ENCODE measurements at places on chromosomes 11 and 22.

GRCh38 chr11:15143855-15144254 is 29.1 kb downstream of the INSC start:
- no peak for DNase-seq

DNA sequence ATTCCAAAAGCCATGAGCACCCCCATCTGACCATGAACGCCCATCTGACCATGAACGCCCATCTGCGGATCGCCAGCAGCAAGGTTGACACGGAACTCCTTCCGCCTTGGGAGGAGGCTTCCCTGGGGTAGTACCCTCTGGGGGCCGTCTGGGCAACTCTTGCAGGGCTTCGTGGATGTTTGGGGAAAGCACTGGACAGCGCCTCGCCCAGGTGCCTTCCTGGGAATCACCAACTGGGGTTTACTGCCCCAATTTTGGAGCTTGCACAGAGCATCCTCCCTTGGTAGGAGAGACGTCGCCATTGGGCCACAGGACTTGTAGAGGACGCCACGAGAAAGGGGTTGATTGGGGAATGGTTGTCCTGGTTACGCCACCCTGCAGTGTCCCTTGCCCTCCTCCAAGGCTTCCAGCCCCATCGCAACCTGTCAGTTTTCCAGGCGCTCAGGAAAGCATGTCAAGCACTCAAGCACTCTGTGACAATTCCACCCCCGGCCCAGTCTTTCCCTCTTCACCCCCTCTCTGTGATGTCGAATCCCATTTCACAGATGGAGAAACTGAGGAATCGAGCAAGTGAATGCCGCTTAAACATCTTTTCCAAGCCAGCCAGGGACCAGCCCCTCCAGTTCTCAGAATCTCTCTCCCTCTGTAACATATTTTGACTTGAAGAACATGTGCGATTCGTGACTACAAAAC is 914 bp upstream of the PRDM11 start:
- no peak for DNase-seq

DNA sequence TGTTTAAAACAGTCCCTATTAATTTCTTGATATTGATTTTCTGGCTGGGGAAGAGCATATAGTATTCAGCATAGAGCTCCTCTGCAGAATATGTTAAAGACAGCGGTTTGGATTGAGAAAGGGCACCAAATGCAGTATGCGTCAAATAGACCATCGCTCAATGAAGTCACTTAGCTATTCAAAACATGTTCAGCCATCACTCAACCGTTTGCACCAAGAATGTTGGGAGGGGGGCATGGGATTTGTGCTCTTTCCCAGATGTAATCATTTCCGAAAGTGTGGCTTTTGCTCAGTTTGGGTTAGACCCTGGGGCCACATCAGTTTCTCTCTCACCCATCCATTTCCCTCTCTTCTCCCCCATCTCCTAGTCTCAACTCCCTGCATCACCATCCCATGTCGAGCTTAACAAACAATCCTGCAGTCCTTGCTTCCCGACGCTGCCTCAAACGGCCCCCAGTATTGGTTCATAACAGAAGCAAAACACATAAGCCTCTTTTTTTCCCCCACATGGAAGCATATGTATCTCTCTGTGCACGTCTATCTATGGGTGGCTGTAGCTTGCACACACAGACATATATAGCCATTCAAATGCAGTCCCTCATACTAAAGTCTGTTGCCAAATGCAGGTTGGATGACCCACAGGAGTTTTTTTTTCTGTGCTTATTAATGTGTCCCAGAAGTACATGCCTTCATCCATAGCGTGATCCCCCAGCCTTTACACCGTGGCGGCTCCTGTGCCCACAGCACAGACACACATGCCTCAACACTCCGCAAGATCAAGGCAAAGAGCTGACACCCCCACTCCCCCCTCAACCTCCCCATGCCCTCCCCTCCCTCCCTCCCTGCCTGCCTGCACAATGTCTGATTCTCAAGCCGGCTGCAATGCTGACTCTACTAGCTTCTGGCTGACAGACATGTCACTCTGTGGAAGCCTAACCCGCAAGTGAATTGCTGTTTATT is 2.6 kb downstream of the CACNG2 start:
- no peak for DNase-seq

DNA sequence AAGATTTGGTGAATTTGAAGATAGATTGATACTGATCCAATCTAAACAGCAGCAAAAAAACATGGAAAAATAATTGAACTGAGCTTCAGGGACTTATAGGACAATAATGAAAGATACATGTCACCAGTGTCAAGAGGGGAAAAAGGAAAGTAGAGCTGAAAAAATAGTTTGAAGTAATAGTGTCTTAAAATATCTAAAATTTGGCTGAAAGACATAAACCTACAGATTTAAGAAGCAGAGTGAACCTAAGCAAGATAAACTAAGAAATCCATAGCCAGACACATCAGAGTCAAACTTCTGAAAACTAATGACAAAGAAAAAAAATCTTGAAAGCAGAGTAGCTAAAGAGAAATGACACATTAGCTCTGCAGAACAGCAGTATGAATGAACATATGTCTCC is 67.7 kb downstream of the TRIM44 start:
- no peak for DNase-seq

- DNase-seq: no peak
Observed at GRCh38 chr22:17781319-17782031, 7.2 kb upstream of the BID start.

- DNase-seq: no peak
Observed at GRCh38 chr22:19766511-19767426, 6.2 kb downstream of the TBX1 start.

DNA sequence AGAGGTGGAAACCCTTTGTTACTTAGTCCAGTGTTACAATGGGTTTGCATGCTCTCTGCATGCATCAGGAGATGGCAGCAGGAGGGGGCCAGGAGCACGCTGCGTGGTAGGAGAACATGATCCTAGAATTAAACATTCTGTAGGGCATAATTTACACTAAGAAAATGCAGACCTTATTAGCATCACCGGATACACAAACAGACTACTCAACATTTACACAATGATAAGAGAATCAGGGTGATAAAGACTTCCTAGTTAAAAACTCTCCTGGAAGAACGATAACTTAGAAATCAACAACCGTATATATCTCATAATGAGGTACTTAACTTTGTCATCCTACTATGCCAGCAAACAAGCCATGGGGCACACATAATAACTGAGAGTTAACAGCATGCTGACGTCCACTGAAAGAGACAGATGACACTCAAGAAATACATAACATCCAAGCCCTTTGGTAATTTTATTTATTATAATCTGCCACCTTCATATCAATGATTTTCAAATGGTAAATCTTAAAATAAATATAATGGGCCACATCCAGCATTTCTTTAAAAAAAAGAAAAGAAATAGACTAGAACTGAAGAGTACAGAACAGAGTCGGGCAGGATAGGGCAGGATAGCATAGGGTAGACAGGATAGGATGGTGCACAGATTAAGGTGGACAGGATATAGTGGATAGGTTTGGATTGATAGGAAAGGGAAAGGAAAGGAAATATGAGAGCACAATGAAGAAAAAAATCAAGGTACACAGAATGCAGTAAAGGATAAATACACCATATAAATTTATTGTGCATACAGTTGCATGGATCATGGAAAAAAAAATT is 27.5 kb downstream of the CADM1 start:
- no peak for DNase-seq

GRCh38 chr11:38176686-38177322 is 1578.8 kb upstream of the RAG2 start:
- DNase-seq: no peak

DNA sequence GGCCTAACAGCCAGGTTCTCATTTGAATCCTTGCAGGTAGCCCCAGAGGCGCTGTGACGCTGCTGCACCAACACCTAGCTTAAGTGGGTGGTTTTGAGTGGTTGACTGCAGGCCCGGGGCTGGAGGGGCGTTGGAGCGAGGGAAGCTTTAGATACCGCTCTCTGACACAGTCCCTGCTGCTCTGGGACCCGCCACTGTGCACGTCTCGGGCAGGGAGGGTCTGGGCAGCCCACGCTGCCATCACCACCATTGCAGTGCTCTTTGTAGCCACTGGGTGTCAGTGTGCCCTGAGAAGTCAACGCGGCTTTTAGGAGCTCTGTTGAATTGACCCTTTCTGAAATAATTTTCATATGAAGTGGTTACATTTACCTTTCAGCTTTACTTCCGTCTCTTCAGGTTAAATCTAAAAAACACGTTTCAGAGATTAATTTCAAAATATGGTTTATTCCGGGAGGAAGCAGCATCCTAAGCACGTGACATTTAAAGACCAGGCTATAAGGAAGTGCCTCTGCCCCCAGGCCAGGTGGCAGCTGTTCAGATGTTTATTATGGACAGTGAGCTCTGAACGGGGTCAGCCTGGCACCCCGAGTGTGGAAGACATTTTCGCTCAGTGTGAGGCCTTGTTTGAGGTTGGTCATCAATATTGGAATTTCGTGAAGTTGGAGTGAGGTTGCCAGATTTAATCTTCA is 30.9 kb upstream of the PARVB start:
- no peak for DNase-seq

GRCh38 chr11:8689726-8690255 is 7.2 kb downstream of the RPL27A start:
- DNase-seq: no peak

GRCh38 chr11:70928854-70929598 is 323.4 kb downstream of the SHANK2 start:
- DNase-seq: no peak

GRCh38 chr22:26974914-26975803 is 317.8 kb downstream of the MIAT start:
- DNase-seq: no peak

GRCh38 chr11:123239191-123240150 is 44.4 kb upstream of the CLMP start:
- DNase-seq: no peak

DNA sequence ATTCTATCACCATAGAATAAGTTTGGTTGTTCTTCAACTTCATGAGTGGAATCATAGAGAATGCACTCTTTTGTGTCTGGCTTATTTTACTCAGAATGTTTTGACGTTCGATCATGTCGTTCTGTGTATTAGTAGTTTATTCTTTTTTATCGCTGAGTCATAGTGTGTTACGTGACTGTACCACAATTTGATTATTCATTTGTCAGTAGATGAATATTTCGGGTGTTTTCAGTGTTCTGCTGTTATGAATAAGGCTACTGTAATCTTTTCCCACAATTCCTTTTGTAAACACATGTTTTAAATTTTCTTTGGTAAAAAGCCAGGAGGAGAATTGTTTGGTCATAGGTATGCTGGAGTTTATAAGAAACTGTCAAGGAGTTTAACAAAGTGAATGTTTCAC is 279.9 kb upstream of the B3GAT1 start:
- no peak for DNase-seq

GRCh38 chr11:47083913-47084312 is 92.8 kb downstream of the ARFGAP2 start:
- DNase-seq: no peak

- DNase-seq: no peak
Observed at GRCh38 chr11:131422029-131422428, 51.6 kb downstream of the NTM start.

GRCh38 chr11:88683024-88683423 is 345.5 kb upstream of the CTSC start:
- no peak for DNase-seq

GRCh38 chr22:42962295-42963230 is 52.4 kb downstream of the PACSIN2 start:
- no peak for DNase-seq

DNA sequence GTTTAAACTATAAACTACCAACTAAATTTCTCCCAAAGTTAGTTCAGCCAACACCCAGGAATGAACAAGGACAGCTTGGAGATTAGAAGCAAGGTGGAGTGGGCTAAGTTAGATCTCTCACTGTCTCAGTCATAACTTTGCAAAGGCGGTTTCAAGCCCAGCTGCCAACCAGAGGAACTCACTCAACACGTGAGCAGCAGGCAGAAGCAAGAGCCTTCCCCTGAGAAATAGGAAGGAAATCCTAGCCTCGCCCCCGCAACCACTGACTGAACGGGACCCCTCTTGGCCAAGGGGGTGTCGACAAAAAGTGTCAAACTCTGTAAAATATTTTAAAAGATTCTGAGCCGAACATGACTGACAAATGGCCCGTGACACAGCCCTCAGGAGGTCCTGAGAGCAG is 4.4 kb upstream of the KRTAP5-9 start:
- no peak for DNase-seq

- DNase-seq: no peak
Observed at GRCh38 chr11:2207212-2207611, 35.6 kb upstream of the TH start.

DNA sequence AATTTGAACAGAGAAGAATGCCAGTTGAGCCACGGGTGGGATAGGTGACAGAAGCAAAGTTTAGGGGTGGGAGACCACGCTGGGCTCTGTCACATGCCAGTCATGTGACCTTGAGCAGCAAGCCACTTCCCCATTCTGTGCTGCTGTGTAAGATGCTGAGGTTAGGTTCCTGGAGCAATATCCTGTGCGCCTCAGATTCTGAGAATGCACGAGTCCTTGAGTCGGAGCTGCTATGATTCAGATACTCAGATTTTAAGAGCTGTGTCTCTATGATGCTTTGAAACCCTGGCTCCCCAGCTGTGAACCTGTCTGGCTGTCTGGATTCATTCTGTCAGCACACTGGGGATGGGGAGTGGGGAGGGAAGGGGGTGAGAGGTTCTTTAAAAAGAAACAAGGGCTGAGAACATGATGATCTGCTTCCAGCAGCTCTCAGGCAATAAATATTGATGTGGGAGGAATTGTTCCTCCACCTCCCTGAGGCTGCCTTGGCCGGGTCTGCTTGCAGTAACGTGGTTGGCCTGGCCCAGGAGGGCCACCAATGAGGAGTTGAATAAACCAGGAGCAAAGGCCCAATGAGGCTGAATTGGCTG is 24.0 kb downstream of the SLCO2B1 start:
- peak; percentile 41 for DNase-seq

DNA sequence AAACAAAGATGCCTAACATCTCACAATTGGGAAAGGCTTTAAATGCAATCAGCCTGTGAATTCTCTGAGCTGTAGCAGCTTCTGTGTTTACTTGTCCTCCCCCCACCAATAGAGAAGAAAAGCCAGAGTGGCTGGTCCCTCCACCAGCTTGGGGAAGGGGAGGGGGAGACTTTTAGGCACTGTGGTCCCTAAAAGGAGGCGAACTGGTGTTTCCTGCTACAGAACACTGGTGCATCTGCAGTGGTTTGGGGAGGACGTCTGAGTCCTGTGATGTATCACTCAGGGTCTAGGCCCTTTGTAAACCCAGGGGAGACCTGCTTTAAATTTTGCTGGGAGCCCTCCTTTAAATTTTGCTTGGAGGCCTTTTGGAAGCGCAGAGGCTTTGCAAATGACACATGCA is 16.9 kb downstream of the TNRC6B start:
- DNase-seq: no peak

- no peak for DNase-seq
Observed at GRCh38 chr11:35323076-35323868, 96.1 kb downstream of the SLC1A2 start.

DNA sequence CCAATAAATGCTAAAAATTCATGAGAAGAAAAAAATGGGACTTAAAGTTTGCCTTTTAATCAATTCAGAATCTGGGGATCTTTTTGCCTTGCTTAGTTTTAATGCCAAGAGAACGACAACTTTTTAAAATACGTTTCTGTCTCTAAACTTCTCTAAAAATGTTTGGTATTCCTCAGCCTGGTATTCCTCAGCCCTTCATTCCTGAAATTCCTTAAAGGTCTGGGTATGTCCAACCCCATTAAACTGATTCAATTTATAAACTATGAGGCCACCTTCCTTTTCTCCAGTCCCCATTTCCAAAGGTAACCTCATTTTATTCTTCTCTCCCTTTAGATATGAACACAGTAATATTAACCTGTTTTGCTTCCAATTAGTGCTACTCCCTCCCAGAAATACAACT is 16.6 kb downstream of the POLA2 start:
- DNase-seq: no peak

- no peak for DNase-seq
Observed at GRCh38 chr11:103744496-103745153, 291.8 kb upstream of the DDI1 start.

- peak; percentile 44 for DNase-seq
Observed at GRCh38 chr11:32176223-32176934, 85.5 kb downstream of the RCN1 start.

Data from amygdala (tissue), 56 donors.